IMR-90 (cell line): ENCODE measurements at places on chromosomes 4 and X. TPM values are rescaled to one million over a fixed set of nuclear protein-coding genes. Genes with fewer than 3 reads are reported as not detected.

The CT45A1 gene
- not detected in 2 replicates for total RNA-seq

The PAGE5 gene
- not detected in 2 replicates for total RNA-seq

The OTC gene
- total RNA-seq: not detected in 2 replicates

The TRMT10A gene
- 4.3 and 8.9 TPM in 2 replicates for total RNA-seq

The RS1 gene
- not detected in 2 replicates for total RNA-seq

The CT45A5 gene
- not detected in 2 replicates for total RNA-seq

The FGFBP2 gene
- total RNA-seq: not detected in 2 replicates

The SORCS2 gene
- 0.28 and 0.36 TPM in 2 replicates for total RNA-seq

The XAGE2 gene
- total RNA-seq: not detected in 2 replicates

The CXCL5 gene
- not detected in 2 replicates for total RNA-seq

The PAGE2 gene
- not detected in 2 replicates for total RNA-seq

The ASB12 gene
- total RNA-seq: not detected in 2 replicates

The AFAP1 gene
- total RNA-seq: 48.2 and 60.3 TPM in 2 replicates

The FSTL5 gene
- under 0.01 TPM in 2 replicates for total RNA-seq

The ARMCX2 gene
- total RNA-seq: 98.9 and 109 TPM in 2 replicates

The LNX1 gene
- total RNA-seq: 0.28 and 0.36 TPM in 2 replicates

The RPA4 gene
- total RNA-seq: 1.9 and 2.5 TPM in 2 replicates

The ZMAT1 gene
- not detected in 2 replicates for total RNA-seq

The ZNF157 gene
- total RNA-seq: under 0.01 TPM in 1 of 2 replicates, not detected in the other

The SMPX gene
- not detected in 2 replicates for total RNA-seq

The MID2 gene
- 3.3 and 4.7 TPM in 2 replicates for total RNA-seq

The KDR gene
- not detected in 2 replicates for total RNA-seq
